Spinal cord (tissue), 10 donors: ENCODE measurements at places on chromosomes 5 and 9.

GRCh38 chr9:126986506-126986951 lies 71.9 kb downstream of the RALGPS1 start:
- DNase-seq: no peak

GRCh38 chr5:180399401-180400215 lies 46.5 kb upstream of the GFPT2 start:
- no peak for DNase-seq

- DNase-seq: no peak
Measured at GRCh38 chr5:117188211-117188610, 613.6 kb upstream of the SEMA6A start.

DNA sequence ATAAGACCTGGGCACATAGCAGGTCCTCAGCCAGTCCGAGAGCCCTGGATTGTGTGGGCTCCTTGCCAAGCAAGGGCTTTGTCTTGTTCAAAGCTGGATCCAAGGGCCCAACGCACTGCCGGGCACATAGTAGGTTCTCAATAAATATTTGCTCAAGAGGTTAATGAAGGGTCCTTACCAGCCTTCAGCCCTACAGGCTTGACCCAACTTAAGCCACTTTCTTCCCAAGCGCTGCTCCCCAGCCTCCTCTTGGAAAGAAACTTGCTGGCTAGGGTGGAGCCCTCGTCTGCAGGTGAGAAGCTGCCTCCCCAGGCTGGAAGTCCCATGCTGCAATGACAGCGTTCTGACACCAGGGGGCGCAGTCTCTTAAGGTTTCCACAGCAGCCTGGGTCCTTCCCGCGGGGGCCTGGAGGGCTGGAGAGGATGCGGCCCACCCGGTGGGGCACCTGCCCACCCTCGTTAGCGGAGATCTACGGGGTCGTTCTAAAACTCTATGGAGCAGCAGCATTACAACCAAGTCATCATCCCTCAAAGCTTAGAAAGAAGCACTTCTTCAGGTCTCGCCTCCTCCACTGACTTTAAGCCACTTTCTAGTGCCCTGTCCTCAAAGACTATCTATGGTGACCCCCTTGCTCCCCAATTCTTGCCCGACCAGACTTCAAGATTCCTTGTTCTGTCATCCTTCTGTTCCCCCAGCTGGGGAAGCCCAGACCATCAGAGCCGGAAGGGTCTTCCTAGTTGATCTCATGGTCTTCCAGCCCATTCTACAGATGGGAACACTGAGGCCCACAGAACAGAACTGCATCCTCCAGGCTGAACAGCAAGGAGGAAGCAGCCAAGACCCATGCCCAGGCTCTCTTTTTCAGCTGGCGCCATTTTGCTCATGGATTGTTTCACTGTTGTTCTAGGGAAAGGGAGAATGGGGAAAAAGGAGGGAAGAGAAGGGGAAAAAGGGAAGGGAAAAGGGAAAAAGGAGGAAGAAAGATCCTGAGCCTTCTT lies 115.4 kb downstream of the LHX2 start:
- peak; percentile 26 for DNase-seq

- DNase-seq: no peak
Measured at GRCh38 chr5:146440870-146441495, 6.2 kb upstream of the TCERG1 start.

GRCh38 chr5:141373673-141374317 lies at the start of gene PCDHGA6:
Gene PCDHGA6, plus strand, starts transcription at chr5:141373891. Its CDS starts 193 bp downstream, at chr5:141374084.
- no peak for DNase-seq

GRCh38 chr5:148393390-148393741 lies 9.6 kb downstream of the FBXO38 start:
- DNase-seq: no peak

- DNase-seq: no peak
Measured at GRCh38 chr5:106698169-106698568, 972.6 kb downstream of the EFNA5 start.

DNA sequence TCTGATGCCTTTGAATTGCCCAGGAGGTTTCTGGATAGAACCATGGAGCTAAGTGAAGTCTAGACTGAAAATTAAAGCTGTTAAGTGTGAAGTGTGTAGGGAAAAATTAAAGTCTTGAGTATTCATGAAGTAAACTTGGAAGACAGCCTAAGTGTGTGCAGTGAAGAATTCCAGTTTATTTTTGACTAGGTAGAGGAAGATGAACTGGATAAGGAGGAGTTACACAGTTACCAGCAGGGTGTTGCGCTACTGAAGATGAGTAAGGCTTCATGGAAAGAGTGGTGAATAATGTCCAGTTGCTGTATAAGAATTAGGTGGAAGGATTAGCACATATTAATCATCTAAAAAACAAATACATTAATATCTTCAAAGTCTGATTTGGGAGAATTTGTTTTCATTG lies 5.7 kb upstream of the CHD1 start:
- no peak for DNase-seq
